ENCODE measurements at places on chromosomes 6 and 20.

- peaks cover 12% of the 10 kb centered on the region for H3K36me3 ChIP-seq
- H3K4me1 ChIP-seq, result peaks cover 13% of the 10 kb centered on the region
- H3K27ac ChIP-seq, result peak overlapping the region; percentile 70
- H3K27me3 ChIP-seq, result no peaks in the 10 kb centered on the region
- DNase-seq, result no peak
Observed at GRCh38 chr6:7200598-7201443, 93.1 kb downstream of the RREB1 start.

DNA sequence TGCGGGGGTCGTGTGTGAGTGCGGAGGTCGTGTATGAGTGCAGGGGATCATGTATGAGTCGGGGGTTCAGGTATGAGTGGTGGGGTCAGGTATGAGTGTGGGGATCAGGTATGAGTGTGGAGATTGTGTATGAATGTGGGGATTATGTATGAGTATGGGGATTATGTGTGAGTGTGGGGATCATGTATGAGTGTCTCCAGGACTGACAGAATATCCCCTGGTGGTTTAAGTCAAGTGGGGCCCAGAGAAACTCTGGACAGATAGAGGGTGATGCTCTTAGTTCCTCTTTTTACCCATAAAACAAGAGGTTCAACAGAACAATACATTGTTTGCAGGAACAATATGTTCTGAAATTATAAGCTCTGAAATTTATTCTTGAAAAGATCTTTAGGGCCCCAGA is 131.9 kb downstream of the UST start:
- H3K4me3 ChIP-seq, result no peak overlapping the region
- no peak overlapping the region for H3K27ac ChIP-seq

GRCh38 chr6:142561511-142562265 is 259.9 kb downstream of the ADGRG6 start:
- no peak for DNase-seq
- H3K27me3 ChIP-seq, result no peaks in the 10 kb centered on the region
- no peak overlapping the region for H3K27ac ChIP-seq
- H3K4me3 ChIP-seq, result no peak overlapping the region

DNA sequence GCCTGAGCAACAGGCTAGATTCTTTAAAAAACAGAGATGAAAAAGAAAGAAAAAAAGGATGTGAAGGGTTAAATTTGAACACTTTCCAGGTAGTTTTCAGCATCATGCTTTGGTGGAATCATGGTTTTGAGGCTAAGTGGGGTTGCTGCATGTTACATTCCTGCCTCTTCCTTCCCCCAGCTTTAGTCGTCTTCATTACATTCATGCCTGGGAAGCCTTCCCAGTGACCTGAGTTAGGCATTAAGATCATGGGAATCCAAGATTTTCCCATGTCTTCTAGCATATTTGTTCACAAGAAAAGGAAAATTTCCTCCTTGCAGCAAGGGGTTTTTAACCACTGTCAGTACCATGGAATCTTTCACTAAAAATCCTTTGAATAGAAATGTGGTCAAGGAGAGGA is 12.0 kb downstream of the TPX2 start:
- DNase-seq, result no peak
- H3K27me3 ChIP-seq, result no peaks in the 10 kb centered on the region
- H3K36me3 ChIP-seq, result no peaks in the 10 kb centered on the region

DNA sequence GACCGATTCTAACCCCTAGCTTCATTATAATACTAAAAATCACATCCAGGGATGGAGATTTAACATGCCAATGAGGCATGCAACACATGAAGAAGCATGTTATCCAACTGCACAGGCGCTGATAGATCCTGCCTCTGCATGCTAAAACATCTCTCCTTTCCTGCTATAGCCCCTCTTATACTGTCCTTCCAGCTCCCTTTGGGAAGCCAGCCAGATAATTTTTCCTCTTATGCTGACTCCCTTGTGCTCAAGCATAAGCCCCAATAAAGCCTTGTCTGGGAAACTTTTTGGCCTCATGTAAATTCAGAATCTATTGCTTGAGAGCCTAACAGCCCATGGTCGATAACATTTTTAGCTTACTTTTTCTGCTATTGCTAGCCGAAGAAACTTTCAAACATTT is 404.3 kb downstream of the EPM2A start:
- no peaks in the 10 kb centered on the region for H3K4me1 ChIP-seq
- H3K36me3 ChIP-seq, result no peaks in the 10 kb centered on the region
- no peaks in the 10 kb centered on the region for H3K27me3 ChIP-seq
- no peak overlapping the region for H3K4me3 ChIP-seq
- no peak overlapping the region for H3K27ac ChIP-seq
- no peak for DNase-seq

DNA sequence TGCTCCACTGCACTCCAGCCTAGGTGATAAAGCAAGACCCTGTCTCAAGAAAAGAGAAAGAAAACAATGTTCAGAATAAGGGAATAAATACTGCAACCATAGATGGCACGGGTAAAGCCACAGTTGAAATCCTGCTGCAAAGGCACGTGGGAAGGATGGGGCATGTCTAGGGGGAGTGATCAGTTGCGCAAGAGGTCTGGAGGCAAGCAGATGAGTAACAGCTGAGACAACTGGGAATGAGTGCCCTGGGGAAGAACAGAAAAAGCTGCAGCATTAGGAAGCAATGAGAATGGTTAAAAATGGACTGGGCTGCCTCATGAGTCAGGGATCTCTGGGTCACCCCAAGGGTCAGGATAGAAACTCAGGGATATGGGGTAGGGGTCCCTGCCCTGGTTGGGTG is 96.3 kb downstream of the GMPR start:
- no peaks in the 10 kb centered on the region for H3K36me3 ChIP-seq
- no peak for DNase-seq
- no peak overlapping the region for H3K27ac ChIP-seq

DNA sequence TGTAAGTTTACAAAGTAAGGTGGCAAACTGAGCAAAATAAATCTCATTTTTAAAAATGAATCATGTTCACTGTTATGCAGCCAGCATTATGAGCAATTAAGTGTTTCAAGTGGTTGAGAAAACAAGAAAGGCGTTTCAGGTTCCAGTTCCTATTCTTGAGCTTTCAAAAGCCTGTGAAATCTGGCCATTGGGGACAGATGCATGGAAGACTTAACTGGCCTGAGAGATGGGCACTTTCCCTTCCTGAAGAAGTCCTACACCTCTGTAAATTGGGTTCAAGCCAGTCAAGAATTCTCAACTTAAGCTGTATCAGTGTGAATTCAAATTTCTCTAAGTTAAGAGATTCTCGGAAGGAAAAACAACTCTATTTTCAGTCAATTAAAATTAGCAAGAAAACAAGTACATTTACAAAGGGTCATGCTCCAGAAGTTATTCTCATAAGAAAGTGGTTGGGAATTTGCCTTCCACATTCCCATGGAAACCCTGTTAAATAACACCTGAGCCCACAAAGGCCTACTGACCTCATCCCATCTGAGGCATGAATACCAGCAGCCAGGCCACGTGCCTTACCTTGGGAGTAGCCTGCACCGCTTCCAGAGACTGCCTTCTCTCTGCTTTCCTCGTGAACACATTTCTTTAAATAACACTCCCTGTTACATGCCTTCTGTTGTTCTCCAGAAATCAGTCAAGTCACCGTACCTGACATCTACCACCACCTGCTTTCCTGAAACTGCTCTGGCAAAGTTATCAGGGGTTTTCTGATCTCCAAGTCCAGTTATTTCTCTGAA is 19.4 kb downstream of the MAP3K5 start:
- H3K4me1 ChIP-seq, result peaks cover 11% of the 10 kb centered on the region
- no peak for DNase-seq
- no peaks in the 10 kb centered on the region for H3K27me3 ChIP-seq
- no peak overlapping the region for H3K27ac ChIP-seq
